AG10803 (cell line): ENCODE measurements at places on chromosomes 3 and 15.

- DNase-seq, result no peak
Measured at GRCh38 chr3:108053483-108053882, 37.3 kb downstream of the CD47 start.

DNA sequence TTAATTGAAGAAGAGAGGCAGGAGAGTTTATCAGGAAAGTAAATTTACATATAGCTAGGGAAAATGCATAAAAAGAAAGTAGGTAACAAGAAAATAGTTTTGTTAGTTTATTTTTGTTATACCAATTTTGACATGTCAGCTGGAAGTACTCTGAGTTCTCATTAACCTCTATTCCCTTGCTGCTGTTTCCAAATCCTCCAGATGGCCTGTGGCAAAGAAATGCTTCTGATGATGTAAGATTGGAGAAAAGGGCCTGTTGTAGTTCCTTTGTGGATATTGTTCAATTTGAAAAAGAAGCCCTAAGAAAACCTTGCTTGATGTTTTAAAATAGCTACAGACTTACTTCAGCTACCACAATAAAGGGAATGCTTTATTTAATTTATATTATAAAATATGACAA lies 192.9 kb upstream of the SLITRK3 start:
- DNase-seq, result no peak

GRCh38 chr15:57253082-57253481 lies 123.2 kb upstream of the CGNL1 start:
- DNase-seq, result no peak

- DNase-seq, result no peak
Measured at GRCh38 chr15:73367624-73368300, 996 bp downstream of the HCN4 start.

- peak; percentile 4 for DNase-seq
Measured at GRCh38 chr3:144265542-144266100, 294.0 kb downstream of the DIPK2A start.

DNA sequence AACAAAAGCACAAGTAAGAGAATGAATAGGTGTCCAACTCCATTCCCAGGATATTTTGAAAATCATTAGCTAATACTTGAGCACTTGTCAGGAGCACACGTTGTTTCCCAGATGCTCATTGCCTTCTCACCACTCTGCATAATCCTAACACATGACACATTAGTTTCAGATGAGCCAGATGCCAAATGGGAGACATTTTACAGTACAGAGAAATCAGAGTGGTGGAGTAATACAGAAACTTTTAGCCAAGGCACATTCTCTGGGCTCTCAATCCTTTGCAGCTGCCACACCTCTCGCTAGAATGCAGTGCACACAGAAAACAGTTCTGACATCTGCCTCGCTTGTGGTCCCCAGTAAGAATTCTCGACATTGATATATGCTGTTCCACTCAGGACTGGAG lies 76.6 kb downstream of the P3H2 start:
- DNase-seq, result peak; percentile 86

DNA sequence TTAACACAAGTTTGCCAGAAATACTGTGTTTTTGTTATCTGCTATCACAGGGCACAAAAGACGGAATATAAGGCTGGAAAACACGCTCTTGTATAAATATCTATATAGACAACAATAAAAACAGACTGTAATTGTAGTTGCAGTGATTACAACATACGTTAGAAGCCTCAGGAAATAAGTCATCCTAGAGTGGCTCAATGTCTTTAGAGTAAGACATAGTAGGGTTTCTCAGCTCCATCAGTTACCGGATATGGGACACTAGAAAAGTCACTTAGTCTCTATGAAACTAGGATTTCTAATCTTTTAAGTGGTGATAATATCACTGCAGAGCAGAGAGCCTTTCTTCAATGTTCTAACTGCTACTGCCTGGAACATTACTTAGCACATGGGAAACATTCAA lies 208.8 kb downstream of the STAG1 start:
- DNase-seq, result peak; percentile 18

GRCh38 chr3:102189956-102190723 lies 244.7 kb upstream of the ZPLD1 start:
- peak; percentile 26 for DNase-seq

GRCh38 chr3:114290911-114291901 lies 2.6 kb upstream of the TIGIT start:
- peak; percentile 42 for DNase-seq

- DNase-seq, result no peak
Measured at GRCh38 chr15:74336061-74337005, 31.1 kb downstream of the CYP11A1 start.

DNA sequence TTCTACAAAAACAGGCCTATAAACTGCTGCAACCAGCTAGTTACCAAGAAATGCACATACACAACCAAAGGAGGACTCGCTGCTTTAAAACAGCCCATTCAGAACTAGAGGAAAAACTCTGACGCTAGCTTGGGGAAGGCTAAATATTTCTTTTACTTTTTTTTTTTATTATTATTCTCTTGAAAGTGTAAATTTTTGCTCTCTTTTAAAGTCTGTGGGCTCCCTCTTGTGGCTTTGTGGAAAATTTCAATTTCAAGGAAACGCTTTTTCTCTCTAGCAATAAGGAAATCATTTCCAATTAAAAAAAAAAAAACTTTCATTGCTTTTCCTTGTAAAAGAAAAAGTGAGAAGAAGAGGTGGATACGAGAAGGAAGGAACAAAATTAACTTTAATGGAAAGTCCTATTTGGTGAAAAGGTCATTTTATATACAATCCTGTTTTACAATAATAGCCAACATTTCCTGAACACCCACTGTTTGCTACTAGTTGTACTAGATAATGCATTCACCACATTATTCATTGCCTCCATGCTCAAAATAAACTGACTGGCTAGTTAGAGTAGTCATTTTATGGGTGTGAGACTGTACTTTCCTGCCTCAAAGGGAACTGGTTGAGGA lies 51.2 kb upstream of the SAMMSON start:
- peak; percentile 51 for DNase-seq
